ENCODE measurements at places on chromosomes 7 and 10.

GRCh38 chr7:46934198-46934825 is 647.6 kb downstream of the TNS3 start:
- no peak for DNase-seq

DNA sequence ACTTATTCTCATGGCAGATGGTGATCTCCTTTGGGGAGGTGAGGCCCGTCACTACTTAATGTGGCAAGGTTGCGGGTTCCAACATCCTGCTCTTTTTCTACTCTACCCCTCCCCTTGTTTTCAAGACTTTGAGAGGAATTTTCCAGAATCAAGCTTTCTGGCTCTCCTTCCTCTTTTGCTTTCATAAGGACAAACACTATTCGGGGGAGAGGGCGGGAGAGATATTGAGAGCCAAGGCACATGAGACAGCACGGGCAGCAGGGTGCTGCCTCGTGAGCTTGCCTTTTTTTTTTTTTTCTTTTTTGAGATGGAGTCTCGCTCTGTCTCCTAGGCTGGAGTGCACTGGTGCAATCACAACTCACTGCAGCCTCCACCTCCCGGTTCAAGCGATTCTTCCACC is 6.9 kb upstream of the PFKFB3 start:
- no peak for DNase-seq

DNA sequence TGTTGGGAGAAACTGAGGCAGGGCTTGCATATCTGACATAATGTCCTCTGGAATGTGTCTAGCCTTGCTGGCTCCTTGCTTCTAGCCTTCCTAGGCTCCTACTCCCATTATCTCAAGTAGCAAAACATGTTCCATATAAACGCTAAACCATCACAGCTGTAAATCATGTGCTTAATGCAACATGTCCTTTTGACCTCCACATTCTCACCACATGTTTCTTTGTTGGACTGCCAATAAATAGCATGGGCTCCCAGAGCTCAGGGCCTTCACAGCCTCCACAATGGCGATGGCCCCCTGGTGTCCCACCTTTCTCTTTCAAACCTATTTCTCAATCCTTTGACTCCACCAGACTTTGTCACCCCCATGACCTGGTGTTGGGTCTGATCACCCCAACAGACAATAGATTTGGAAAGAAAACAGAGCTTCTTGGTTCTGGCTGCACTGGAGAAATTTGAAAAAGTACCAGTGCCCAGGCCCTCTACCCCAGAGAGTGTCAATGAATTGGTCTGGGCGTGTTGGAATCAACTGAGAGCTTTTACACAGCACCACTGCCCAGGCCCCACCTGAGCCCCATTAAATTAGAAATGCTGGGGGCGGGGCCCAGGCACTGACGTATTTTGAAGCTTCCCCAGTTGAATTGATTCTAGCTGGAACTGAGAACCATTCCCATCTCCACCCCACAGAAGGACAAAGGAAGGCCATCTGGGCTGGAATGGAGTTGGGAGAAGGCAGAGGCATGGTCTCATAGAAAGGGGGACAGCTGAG is 41.3 kb upstream of the GGCT start:
- DNase-seq, result no peak

DNA sequence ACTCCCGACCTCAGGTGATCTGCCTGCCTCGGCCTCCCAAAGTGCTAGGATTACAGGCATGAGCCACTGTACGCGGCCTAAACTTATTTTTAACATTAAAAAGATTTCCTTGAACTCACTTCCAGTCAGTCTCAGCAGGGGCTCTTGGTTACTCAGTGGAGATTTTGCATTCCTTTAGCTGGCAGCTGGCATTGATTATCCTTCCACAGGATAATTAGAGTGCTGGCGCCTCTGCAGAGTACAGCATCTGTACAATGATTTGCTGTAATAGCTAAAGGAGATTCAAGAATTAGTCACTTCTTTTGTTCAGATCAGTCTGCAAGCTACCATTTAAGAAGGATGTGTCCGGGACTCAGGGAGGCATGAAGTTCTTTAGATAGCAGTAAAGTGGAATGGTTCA is 125.0 kb upstream of the NPY start:
- DNase-seq, result no peak

DNA sequence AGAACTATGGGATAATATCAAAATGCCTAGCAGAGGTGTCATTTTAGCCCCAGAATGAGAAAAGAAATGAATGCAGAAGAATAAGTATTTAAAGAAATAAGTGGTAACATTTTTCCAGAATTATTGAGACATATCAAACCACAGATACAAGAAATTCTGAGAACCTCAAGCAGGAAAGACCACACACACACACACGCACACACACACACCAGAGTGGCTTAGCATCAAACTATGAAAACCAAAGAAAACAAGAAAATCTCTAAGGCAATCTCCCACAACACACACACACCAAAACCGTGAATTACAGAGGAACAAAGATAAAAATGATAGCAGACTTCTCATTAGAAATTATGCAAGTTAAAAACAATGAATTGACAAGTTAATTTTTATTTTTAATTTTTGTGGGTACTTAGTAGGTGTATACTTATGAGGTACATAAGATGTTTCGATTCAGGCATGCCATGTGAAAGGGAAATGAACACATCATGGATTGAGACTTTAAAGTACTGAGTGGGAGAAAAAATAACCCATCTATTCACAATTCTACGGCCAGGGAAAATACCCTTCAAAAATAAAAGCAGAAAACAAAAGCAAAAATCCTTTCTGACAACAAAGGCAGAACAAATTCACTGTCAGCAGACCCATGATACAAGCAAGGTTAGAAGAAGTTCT is 14.6 kb downstream of the PPIF start:
- DNase-seq, result no peak

DNA sequence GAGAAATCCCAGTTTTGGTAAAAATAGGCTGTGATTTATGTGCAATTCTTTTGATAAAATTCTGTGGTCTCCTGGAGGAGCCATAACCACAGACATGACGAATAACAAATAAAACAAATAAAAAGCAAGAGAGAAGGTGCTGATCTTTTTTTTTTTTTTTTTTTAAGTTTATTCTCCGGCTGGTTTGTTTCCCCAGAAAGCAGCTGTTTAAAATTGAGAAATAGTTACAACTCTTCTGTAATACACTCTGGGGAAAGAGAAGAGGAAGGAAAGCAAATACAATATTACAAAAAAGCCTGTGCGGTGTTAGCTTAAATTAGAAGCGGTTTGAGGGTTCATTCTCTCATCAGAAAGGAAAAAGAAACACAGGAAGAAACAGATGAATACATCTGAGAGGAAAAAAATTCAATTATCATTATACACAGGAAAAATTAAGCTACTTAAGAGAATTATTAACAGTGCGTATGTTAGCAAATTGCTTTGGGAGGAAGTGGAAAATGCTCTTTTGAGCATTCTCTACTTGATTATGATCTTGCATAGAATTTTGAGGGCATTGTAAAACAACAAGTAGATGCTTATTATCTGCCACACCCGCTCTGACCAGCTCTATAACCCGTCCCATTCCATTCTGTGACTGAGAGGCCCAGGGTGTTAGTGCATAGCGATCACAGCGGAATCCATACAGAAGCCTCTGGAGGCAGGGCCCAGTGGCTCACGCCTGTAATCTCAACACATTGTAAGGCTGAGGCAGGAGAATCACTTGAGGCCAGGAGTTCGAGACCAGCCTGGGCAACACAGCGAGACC is 40.6 kb upstream of the WAC start:
- DNase-seq, result no peak

GRCh38 chr7:137664846-137665245 is 181.9 kb downstream of the DGKI start:
- no peak for DNase-seq

Data from NCI-H1105 (cell line).